Activated CD8-positive, alpha-beta memory T cell treated with anti-CD3 and anti-CD28 coated beads for 1 hour (primary cell): ENCODE measurements at places on chromosomes 5 and 9.

GRCh38 chr9:106708475-106709146, 154.4 kb upstream of the ZNF462 start:
- DNase-seq = no peak

GRCh38 chr5:108505608-108506007, 123.7 kb upstream of the FBXL17 start:
- DNase-seq = no peak

DNA sequence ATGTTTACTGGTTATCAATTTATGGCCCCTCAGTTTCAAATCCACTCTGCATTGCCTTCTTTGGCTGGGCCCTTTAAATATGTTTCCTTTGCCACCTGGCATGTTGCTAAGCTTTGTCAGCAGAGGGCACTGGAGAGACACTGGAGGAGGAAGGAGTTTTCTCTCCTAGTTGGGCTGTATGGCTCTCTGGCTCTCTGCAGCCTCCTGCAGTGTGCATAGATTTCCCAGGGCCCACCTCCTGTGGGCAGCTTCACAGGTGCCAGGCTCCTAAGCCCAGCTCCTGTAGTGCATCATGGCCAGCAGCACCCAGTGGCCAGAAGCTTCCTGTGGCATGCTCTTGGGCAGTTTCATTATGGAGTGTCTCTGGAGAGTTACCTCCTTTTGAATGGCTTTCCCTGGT, 23.3 kb downstream of the CAVIN4 start:
- DNase-seq = no peak

DNA sequence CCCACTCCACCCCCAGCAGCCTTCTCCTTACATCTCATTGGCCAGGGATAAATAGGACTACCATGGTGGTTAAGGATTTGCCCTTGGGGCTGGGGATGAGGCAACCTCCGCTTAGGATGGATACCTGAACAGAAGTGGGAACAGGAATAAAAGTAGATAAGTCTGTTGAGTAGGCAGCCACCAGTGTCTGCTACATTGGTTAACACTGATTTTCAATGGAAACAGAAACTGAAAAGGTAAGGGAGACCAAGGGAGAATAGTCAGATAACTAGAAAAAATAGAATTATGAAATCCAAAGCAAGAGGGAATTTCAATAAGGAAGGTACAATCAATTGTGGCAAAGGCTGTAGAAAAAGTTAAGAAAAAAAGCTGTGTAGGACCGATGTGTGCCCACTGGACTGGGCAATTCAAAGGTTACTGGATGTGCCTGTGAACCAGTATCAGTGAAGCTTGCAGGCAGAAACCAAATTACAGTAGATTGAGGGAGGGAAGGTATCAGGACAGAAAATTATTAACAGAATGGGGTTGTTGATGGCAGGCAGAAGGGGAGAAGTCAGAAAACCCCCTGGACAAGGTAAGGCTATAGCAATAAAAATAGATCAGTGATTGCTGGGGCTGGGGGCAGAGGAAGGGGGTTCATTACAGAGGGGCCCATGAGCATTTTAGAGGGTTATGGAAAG, 48.7 kb downstream of the DNAJC21 start:
- DNase-seq = no peak

DNA sequence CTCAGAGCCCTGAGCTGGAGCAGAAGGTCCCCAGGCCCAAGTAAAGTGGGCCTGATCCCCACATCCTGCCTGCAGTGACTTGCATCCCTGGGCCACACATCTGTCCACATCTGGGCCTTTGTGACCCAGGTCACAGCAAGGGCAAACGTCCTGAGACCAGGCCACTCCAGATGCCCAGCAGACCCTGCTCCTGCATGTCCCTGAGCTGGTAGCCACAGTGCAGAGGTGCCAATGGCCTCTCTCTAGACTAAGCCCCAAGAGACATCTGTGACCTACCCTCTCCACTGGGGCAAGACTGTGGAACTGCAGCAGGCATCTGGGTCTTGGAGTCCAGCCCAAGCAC, 2.5 kb downstream of the FLT4 start:
- DNase-seq = no peak
